GM12878 (cell line): ENCODE measurements at places on chromosomes 2 and 18.

GRCh38 chr2:235139956-235140800 is 188.4 kb downstream of the SH3BP4 start:
- no peak for DNase-seq

DNA sequence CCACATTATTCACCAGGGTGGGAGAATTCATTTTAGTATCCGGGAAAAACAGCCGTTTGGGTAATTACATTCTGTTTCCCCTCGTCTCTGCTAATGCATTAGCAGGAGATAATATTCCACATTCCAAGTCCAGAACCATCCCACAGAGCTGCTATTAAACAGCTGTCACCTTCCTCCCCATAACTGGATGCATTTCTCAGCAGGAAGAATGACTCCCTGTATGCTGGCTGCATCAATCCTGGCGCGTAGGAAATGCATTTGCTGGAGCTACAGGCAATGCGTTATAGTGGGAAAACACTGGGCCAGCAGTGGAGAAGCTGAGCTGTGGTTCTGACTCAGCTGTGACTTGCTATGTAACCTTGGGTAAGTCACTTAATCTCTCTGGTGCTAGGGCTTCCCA is 246.0 kb downstream of the CLIP4 start:
- DNase-seq: no peak

DNA sequence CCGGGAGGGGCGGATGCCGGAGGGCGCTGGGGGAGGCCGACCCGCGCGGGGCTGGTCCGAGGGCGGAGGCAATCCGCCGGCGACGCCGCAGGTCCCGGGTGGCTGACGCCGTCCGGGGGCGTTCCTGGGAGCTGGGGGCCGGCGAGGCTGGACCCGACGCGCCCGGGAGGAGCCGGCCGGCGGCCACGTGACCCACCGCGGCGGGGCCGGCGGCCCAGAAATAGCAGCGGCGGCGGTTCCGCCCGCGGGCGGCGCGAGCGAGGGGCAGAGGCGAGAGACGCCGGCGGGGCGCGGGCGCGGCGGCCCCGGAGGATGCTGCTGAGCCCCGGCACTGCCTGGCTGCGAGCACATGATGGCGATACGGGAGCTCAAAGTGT is at the start of gene RAB31:
RAB31 (plus strand) TSS at position 245 of the 377 bp plus-strand sequence; CDS start at position 350, 105 bp downstream.
- no peak for DNase-seq

GRCh38 chr18:59918320-59918755 is 18.5 kb downstream of the PMAIP1 start:
- peak; percentile 80 for DNase-seq

DNA sequence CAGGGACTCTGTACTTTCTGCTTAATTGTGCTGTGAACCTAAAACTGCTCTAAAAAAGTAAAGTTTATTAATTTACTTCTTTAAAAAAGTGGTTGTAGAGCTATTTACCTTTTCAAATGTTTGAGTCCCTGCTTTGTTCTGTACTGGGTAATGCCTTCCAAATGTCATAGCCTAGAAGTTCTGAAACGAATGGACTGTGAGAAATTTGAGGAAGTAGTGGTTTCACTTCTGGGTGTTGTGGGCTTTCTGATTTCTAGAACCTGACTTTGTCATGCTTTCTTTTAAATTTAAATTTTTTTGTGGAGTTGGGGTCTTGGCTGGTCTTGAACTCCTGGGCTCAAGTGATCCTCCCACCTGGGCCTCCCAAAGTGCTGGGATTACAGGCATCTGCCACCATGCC is 44.6 kb downstream of the SMAD4 start:
- DNase-seq: no peak

GRCh38 chr2:1927896-1928568 is 183.7 kb upstream of the PXDN start:
- no peak for DNase-seq

- no peak for DNase-seq
These were observed 1052.8 kb upstream of the NRXN1 start for GRCh38 chr2:52084759-52085158.

GRCh38 chr2:105400138-105400540 is 1.3 kb upstream of the FHL2 start:
- no peak for DNase-seq

DNA sequence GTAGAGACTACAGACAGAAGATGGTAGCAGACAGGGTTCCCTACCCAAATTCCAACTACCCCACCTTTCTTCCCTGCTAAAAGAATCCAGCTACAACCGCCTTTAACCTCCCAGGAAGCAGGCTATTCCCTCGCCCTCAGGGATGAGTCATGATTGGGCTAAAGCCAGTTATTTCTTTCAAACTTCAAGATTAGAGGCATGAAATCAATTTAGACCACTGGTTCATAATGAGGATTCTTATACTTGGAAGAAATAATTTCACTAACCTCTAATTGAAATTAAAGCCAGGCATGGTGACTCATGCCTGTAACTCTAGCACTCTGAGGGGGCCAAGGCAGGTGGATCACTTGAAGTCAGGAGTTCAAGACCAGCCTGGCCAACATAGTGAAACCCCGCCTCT is 20.0 kb downstream of the TRIP12 start:
- DNase-seq: no peak

GRCh38 chr2:108929807-108930425 is 59.1 kb downstream of the EDAR start:
- DNase-seq: no peak

- DNase-seq: no peak
These were observed 7.3 kb downstream of the FARP2 start for GRCh38 chr2:241363426-241363825.

DNA sequence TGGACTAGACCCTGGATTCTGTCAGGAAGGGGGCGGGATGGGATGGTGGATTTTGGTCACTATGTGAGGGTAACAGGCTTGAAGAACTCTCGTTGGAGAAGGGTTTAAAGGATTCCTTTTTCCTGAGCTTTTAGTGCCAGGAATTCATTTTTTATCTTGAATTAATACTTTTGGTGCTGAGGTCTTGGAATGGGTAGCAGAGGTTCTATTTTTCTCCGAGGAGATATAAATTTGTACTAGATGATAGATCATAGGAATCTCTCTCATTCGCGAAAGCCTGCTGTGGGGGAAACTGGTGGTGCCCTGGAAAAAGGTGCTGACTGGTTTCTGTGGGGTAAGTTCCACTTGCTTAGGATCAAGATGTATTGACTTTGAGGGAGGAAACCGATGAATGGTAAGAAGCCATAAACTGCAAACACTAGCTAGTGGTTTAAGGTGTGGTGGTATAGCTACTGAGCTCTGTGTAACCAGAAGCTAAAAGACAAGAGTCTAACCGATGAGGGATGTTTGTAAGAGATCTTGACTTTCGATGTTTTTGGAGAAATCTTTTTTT is 706 bp downstream of the AGPS start:
- no peak for DNase-seq

DNA sequence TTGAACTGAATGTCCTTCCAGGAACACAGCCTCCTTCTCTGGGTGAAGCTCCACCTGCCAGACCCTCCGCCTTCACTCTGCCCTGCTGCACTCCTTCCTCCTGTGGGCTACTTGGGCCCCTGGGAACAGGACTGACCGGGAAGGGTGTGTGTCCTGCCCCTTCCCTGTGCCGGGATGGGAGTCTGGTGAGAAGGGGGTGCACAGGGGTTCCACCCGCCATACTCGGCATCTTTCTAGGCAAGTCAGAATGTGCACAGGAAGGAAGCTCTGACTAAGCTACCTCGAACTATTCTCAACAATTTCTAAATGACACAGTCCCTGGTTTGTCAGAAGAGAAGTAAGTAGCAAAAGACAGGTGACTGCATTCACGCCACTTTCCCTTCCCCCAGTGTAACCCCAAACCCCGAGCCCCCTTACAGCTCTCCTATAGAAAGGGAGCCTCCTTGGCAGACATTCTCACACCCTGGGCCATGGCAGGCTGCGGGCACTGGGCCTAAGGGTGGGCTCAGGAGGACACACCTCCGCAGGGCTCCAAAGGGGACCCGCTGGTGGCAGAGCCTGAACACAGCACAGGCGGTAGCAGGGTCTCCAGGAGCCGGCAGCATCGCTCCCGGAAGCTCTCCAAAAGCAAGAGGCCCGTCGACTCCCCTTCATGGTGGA is 184.1 kb downstream of the HDAC4 start:
- DNase-seq: no peak

- DNase-seq: no peak
These were observed 84.7 kb upstream of the STON1 start for GRCh38 chr2:48445091-48445725.

DNA sequence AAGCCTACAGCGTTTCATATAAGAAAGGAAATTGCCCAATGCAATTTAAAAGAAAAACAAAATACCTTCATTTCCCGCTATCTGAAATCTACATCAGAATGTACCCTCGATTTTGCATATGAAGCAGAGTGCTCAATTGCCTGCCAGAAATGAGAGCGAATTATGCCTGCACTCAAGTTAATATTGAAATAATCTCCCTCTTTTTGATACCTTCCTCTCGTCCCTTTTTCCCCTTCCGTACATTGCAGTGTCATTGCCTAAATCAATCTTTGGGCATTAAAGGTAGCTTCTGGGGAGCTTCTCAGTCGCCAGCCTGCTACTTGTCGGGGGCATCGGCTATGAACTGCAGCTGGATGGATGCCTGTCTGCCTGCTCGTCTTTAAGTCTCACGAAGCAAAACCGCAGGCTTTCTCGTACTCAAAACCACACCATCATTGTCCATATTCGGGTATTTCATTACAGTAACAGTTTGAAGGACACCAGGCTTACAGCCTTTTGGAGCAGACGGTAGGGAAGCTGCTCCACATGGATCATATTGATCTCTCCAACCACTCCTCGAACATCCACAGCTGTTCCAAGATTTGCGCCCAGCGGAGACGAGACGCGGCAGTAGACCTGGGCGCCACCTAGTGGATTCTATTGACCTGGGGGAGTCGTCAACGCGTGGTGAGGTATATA is 64.0 kb upstream of the HNRNPA3 start:
- peak; percentile 45 for DNase-seq

- DNase-seq: no peak
These were observed 3.4 kb downstream of the IRS1 start for GRCh38 chr2:226796012-226796839.

DNA sequence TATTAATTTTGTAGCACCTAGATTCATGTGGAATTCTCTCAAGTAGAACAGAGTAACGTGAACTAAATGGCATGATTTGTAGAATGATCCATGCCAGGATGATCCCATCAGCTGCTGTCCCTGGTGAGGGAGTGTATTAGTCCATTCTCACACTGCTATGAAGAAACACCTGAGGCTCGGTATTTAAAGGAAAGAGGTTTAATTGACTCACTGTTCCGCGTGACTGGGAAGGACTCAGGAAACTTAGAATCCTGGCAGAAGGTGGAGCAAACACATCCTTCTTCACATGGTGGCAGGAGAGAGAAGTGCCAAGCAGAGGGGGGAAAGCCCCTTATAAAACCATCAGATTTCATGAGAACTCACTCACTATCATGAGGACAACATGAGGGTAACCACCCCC is 312.6 kb downstream of the PTPRM start:
- no peak for DNase-seq

GRCh38 chr2:149221002-149221401 is 109.4 kb upstream of the LYPD6 start:
- DNase-seq: no peak

GRCh38 chr2:239157771-239158170 is 243.0 kb downstream of the HDAC4 start:
- DNase-seq: no peak

DNA sequence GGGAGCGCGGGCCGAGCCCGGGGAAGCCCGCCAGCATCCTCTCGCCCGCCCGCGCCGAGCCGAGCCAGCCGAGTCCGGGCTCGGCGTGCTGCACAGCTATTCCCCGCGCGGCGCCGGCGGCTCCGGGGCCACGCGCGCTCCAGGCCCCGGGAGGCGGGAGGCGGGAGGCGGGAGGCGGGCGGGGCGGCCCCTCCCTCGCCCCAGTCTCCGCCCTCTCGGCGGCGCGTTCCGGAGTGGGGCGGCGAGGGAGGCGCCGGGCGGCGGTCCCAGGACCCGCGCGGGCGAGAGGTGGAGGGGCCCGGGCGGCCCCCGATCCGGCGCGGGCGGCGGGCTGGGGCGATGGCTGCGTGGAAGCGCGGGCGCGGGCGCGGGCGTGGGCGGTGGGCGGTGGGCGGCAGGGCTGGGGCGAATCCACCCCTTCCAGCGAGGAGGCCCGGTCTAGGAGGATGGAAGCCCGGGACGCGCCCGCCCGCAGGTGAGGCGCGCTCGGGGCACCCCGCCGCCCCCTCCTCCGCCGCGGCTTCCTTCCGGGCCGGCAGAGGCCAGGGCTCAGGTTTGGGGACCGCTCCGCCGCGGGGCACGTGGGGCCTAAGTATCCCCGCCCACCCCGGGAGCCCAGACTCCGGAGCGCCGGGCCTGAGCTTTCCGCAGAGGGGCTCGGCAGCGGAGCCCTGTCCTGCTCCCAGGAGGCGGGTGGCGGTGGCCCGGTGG is at the start of gene ADCY3:
ADCY3 (minus strand) TSS at position 140 of the 711 bp plus-strand sequence. CDS start 1,250 bp downstream, outside the sequence.
- no peak for DNase-seq

GRCh38 chr2:174780191-174780840 is 16.0 kb upstream of the CHRNA1 start:
- DNase-seq: no peak

DNA sequence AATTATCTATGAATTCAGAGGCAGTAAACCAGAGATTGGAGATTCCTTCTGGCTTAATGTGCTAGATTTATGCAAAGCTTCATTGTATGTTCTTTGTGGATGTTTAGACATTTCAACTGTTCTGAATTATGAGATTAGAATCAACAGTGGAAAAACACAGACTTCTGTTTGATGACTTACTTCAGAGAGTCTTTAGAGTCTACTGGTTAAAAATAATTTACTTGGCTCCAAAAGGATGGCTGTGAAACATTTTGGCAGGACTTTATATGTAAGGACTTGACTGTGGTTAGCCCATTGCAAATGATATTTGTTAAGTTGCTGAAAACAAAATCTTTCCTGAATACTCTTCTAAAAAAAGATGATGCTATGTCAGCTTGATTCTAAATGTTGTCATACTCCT is 25.5 kb upstream of the LRRC30 start:
- DNase-seq: no peak

DNA sequence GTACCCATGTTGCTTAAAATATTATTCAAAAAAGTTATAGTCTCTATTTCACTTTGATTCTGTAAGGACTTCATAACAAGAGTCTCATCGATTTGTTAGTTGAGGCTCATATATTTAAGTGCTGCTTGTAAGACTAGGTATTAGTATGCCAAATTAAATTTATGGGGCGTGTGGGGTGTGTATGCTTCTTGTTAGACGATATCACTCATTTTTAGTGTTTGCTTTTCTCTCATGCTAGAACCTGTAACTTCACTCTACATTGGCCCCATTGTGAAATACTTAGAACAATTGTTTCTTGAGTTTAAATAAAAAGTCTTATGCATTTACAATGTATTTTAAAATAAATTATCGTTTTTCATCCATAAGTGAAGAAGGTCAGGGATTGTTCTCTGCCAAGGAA is 63.6 kb downstream of the CTNNA2 start:
- DNase-seq: no peak

- DNase-seq: no peak
These were observed 169.2 kb upstream of the NOSTRIN start for GRCh38 chr2:168633200-168633599.

DNA sequence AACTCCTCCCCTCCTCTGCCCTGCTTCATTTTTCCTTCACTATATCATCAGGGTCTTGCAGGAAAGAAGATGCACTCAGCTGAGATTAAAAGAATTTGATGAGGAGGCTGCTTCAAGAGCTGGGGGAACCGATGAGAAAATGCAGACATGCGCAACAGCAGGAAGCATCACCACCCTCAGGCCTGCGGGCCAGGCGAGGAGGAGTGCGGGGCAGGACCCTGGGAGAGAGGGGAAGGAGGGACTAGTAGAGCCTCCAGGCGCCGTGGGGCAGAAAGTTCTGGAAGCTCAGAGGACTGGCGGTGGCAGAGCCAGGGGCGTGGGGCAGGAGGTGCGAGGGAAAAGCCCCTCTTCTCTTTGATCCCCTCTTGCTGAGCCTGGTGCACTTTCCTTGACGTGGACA is 108.2 kb downstream of the CD226 start:
- DNase-seq: no peak
